ENCODE measurements at places on chromosomes 6 and 20. TPM values are rescaled to one million over a fixed set of nuclear protein-coding genes. Genes with fewer than 3 reads are reported as not detected.

The MARCKS gene
- total RNA-seq = 0.17 TPM

The CLIC1 gene
- 406 TPM for total RNA-seq

The OR12D3 gene
- not detected for total RNA-seq

The ZSCAN23 gene
- total RNA-seq = 0.24 TPM

The ABHD16A gene
- total RNA-seq = 31.7 TPM

The LINC00237 gene
- total RNA-seq = not detected

The PLEKHG1 gene
- 2.5 TPM for total RNA-seq

The ARMC12 gene
- total RNA-seq = 1.8 TPM

All from activated T-helper 17 cell treated with anti-CD3 and anti-CD28 coated beads, Interleukin-2, amount 50 U/mL, for 72 hours (primary cell).